ENCODE measurements at places on chromosomes 2 and 18. TPM values are rescaled to one million over a fixed set of nuclear protein-coding genes. Genes with fewer than 3 reads are reported as not detected.

Gene KIF5C
- 0.58 TPM for total RNA-seq

Gene MFSD6
- 12.4 TPM for total RNA-seq

Gene PCGF1
- total RNA-seq, result 14.4 TPM

Gene HOXD4
- total RNA-seq, result 12.4 TPM

Gene CPS1
- total RNA-seq, result 0.53 TPM

Gene RAB11FIP5
- total RNA-seq, result 68.3 TPM

Gene HOXD3
- 7.2 TPM for total RNA-seq

Gene REG3A
- not detected for total RNA-seq

Gene WDCP
- total RNA-seq, result 9.1 TPM

DNA sequence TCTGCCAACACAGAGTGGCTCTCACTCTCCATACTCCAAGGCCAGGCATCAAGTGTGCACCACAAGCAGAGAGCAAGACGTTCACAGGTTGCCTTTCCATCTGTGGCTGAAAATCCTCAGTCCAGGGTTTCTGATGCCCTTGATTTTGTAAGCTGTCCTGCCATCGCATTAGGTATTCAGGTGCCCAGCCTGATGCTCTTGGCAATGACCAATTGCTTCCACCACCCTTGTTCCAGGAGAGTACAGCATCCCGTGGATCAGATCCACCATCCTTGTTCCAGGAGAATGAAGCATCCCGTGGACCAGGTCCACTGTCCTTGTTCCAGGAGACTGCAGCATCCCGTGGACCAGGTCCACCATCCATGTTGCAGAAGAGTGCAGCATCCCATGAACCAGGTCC is 133.4 kb upstream of the GPC1 start:
- no peak for DNase-seq

- DNase-seq, result no peak
Measured at GRCh38 chr2:58221909-58222308, 19.2 kb downstream of the FANCL start.

DNA sequence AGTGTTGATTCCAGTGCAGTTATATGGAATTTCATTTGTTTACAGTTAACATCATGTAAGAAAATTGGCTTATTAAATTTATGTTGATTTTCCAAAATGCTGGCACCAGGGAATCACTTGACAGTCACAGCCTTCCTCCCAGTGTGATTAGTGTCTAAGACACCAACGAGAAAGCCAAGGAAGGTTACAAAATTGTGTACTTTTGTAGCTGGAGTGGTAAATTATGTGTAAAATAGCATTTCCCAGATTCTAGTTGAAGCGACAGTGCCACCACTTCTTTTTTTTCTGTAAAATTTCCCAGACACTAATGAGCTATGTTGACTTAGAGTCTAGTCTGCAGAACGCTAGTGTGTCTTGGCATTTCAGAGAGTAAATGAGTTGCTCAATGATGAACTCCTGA is 101.3 kb downstream of the NCK2 start:
- DNase-seq, result no peak

DNA sequence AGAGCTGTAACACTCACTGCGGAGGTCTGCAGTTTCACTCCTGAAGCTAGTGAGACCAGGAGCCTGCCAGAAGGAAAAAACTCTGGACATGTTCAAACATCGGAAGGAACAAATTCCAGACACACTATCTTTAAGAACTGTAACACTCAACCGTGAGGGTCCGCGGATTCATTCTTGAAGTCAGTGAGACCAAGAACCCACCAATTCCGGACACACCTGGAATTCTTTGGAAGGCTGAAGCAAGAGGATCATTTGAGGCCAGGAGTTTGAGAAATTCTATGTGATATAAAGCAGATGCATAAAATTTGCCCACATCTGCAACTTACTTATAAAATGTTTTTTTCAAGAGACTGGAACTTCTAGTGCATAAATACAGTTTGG is 43.5 kb upstream of the ITSN2 start:
- no peak for DNase-seq

DNA sequence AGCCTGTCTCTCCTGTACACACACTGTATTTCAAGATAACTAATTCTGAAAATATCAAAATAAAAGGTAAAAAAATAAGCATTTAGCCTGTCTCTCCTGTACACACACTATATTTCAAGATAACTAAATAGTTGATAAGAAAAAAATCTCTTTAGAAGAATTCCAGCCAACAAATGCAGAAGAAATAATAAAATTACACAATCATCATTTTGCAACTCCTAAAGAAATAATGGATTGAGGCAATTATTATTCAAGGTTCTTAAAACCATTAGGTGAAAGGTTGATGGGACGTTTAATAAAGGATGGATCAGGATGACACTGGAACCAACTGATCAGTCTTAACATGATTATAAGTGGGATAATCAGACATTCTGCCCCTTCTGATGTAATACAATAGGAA is 148.0 kb upstream of the FN1 start:
- DNase-seq, result no peak

All from glomerular endothelial cell (primary cell).